Cardiac ventricle fibroblast (primary cell): ENCODE measurements at places on chromosomes 13 and 19. TPM values are rescaled to one million over a fixed set of nuclear protein-coding genes. Genes with fewer than 3 reads are reported as not detected.

The NUMBL gene
- 61.5 and 151 TPM in 2 replicates for total RNA-seq

The KLK14 gene
- not detected in 2 replicates for total RNA-seq

The GAPDHS gene
- not detected in 2 replicates for total RNA-seq

The LPAR6 gene
- total RNA-seq: 9.5 and 10.0 TPM in 2 replicates

The ZNF528 gene
- total RNA-seq: 10.4 and 19.5 TPM in 2 replicates

The C13orf42 gene
- not detected in 2 replicates for total RNA-seq

The CBARP gene
- 1.4 and 2.3 TPM in 2 replicates for total RNA-seq

The CFAP97D2 gene
- not detected in 2 replicates for total RNA-seq

The PVR gene
- 13.4 and 15.8 TPM in 2 replicates for total RNA-seq

The MISP gene
- total RNA-seq: not detected in 2 replicates
